ENCODE measurements at places on chromosomes 13 and 19.
A peak's percentile ranks its signal among the peaks of the same experiment; 100 is the strongest.

DNA sequence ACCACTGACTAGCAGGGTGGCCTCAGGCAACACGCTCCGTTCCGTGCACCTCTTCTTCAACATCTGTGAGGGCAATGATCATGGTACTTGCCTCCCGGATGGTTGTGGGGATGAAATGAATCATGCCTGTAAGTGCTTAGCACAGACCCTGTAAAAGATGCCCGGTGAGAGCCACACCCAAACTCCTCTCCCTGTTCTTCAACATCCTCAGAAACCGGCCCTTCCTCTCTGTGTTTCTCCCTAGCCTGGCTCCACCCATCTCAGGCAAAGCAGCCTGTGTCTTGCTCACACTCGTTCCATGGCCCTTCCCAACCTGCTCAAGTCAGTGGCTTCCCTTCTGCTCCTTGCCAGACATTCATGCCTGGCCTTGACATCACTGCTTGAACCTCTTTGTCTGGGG is 5.8 kb upstream of the DMKN start:
- no peak for DNase-seq

GRCh38 chr13:75481176-75482069 is 546 bp downstream of the TBC1D4 start:
- DNase-seq = peak; percentile 71

DNA sequence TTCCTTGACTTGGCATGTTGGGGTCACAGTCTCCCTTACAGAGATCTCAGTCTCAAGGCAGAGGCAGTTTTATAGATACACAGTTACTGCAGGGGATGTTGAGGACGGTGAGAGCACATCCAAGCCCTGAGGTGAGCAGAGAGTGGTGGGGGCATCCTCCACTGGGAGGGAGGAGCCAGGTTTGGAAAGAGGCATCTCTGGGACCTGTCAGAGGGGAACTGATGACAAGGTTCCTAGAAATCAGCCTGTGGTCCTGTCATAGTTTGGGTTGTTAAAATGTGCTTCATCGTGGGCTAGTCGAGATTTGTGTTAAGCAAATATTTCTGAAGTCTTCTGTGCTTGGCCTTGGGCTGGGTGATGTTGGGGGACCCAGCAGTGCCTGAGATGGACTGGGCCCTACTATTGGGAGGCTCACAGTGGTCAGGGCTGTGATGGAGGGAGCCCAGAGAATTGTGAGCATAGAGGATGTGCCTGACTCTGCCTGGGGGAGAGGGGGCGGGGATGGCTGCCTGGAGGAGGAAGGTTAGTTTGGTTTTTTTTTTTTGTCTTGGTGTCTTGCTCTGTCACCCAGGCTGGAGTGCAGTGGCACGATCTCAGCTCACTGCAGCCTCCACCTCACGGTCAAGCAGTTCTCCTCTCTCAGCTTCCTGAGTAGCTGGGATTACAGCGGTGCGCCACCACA is 3.9 kb downstream of the SUPT5H start:
- no peak for DNase-seq

- DNase-seq = no peak
Measured at GRCh38 chr19:46720503-46721239, 3.8 kb upstream of the PRKD2 start.

- no peak for DNase-seq
Measured at GRCh38 chr19:58277197-58277596, 1.6 kb upstream of the ZNF8 start.

- DNase-seq = no peak
Measured at GRCh38 chr19:7153022-7153421, 83.5 kb downstream of the ZNF557 start.

- DNase-seq = no peak
Measured at GRCh38 chr13:45218689-45219088, 17.8 kb upstream of the KCTD4 start.

- no peak for DNase-seq
Measured at GRCh38 chr13:40940841-40941240, 78.3 kb downstream of the ELF1 start.

DNA sequence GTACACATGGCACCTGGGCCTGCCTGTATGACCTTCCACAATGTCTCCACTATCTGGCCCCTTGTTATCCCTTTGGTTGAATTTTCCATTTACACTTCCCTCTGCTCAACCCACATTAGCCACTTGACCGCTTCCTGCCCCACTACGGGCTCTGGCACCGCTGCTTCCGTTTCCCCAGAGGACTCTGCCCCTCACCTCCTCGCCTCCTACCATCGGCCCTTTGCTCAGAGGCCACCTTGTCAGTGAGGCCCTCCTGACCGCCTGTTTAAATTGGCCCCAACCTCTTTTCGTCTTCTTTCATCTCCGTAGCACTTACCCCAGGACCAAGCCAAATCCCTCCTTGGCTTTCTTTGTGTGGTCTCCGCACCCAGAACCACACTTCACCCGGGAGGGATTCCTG is 47.4 kb downstream of the SOX1 start:
- DNase-seq = no peak

DNA sequence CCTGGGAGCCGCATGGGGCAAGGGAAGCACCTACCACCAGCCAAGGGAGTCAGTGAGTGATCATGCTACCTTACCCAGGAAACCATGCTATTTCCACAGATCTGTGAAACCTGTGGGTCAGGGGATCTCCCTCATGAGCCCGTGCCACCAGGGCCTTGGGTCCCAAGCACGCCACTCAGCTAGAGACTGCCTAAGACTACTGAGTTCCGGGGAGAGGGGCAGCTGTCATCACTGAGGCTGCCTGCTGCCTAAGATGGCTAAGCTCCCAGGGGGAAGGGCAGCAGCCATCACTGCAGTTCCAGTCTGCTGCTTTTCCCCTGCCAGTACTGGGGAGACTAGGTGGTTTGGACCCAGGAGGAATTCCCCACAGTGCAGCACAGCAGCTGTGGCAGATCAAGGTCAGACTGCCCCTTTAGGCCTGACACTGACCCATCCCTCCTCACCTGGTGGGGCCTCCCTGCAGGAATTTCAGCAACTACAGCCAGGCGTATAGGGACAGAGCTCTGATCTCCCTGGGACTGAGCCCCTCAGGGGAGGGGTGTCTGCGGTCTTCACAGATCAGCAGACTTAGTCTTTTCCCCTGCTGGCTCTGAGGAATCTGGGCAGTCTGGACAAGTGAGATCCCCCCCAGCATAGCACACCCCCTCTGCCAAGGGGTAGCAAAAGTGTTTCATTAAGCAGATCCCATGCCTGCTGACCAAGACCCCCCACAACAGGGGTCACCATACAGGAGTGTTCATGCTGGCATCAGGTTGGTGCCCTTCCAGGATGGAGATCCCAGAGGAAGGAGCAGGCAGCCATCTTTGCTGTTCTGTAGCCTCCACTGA is 26.9 kb downstream of the VSTM2B start:
- no peak for DNase-seq

DNA sequence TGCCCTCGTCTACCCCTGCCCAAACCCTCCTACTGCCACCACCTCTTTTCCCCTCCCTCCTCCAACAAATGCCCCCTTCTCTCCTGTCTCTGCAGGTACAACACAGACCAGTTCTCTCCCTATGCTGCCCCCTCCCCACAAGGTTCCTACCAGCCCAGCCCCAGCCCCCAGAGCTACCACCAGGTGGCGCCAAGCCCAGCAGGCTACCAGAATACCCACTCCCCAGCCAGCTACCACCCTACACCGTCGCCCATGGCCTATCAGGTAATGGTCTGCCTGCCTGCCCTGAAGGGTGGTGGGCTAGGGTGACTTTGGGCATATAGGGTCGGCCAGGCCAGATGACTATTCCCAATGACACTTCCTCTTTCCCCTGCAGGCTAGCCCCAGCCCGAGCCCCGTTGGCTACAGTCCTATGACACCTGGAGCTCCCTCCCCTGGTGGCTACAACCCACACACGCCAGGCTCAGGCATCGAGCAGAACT is 6.5 kb upstream of the TIMM50 start:
- DNase-seq = peak; percentile 47

GRCh38 chr19:14354445-14354844 is 26.8 kb upstream of the ADGRE5 start:
- DNase-seq = no peak

- no peak for DNase-seq
Measured at GRCh38 chr19:29583196-29583999, 22.7 kb upstream of the POP4 start.

- DNase-seq = no peak
Measured at GRCh38 chr13:49098771-49099512, 121.2 kb upstream of the MLNR start.

- no peak for DNase-seq
Measured at GRCh38 chr19:29056535-29056934, 156.4 kb downstream of the UQCRFS1 start.

DNA sequence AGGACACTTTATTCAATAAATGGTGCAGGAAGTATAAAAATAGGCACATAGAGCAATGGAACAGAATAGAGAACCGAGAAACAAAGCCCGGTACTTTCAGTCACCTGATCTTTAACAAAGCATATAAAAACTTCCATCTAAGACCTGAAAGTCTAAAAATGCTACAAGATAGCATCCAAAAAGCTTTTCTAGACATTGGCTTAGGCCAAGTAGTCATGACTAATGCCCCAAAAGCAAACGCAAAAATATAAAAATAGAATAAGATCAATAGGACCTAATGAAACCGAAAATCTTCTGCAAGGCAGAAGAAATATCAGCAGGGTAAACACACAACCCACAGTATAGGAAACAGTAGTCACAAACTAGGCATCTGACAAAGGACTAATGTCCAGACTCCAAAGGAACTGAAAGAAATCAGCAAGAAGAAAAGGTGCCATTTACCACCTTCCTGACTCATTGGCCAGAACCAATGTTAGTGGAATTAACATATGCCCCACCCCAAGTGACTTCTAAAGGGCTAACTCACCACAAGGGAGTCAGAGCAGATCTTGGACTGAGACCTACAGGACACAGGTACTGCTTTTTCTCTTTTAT is 40.8 kb upstream of the CEACAM21 start:
- no peak for DNase-seq

DNA sequence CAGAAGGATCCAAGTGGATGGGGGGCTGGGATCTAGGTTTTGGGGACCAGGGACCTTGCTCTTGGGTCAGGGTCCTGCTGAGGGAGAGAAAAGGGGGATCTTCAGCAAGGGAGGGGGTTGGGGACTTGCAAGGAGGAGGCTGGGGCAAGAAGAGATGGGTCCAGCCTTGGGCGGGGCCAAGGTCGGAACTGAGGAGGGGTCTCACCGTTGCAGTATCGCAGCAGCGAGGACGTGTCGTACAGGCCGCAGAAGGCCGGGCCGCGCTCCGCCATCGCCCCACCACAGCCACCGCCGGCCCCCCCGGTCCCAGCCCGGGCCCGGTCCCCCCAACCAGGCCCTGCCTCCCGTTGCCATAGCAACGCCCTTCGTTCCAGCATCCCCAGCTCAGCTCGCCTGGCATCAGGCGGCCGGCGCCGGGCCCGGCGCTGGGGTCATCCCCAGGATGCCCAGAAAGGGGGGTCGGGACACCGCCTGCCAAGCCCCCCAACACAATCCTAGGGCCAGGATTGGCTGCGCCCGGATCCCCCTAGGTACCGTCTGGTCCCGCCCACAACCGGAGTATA is 6.0 kb upstream of the EML2 start:
- no peak for DNase-seq

DNA sequence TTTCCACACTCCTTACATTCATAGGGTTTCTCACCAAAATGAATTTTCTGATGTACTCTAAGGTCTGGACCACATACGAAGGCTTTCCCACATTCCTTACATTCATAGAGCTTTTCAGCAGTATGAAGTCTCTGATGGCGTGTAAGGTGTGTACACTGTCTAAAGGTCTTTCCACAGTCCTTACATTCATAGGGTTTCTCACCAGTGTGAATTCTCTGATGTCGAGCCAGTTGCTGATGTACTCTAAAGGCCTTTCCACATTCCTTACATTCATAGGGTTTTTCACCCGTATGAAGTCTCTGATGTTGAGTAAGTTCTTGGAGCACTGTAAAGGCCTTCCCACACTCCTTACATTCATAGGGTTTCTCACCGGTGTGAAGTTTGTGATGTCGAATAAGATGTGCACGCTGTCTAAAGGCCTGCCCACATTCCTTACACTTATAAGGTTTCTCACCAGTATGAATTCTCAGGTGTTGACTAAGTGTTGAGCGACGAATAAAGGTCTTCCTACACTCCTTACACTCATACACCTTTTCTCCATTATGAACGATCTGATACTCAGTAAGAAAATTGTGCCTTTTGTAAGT is 38.1 kb downstream of the ZFP14 start:
- no peak for DNase-seq

GRCh38 chr19:3464587-3465235 is 15.6 kb downstream of the SMIM24 start:
- DNase-seq = no peak

DNA sequence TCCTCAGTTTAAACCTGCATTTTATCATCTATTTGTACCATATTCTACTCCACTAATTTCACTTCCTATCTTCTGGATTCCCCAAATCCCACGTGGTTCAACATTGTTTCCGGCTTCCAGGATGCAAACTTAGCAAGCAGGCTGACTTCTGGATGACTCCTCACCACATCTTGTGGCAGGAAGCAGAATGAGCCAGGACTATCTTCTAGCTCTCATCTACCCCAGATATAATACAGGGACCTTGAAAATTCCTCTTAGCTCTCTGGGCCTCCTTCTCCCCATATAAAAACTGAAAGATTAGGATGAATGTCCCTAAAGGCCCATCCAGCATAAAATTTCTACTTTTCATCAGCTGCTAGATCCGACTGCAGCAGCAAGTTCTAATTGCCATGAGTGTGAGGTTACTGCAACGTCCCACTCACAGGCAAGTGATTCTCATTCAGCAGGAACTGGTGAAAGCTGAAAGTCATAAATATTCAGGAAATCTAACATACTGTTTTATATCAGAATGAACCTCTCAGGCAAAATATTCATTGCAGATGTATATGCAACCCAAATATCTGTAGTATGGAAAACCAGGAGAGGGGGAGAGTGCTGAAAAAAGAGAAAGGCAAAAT is 93.4 kb downstream of the KCTD12 start:
- peak; percentile 89 for DNase-seq

DNA sequence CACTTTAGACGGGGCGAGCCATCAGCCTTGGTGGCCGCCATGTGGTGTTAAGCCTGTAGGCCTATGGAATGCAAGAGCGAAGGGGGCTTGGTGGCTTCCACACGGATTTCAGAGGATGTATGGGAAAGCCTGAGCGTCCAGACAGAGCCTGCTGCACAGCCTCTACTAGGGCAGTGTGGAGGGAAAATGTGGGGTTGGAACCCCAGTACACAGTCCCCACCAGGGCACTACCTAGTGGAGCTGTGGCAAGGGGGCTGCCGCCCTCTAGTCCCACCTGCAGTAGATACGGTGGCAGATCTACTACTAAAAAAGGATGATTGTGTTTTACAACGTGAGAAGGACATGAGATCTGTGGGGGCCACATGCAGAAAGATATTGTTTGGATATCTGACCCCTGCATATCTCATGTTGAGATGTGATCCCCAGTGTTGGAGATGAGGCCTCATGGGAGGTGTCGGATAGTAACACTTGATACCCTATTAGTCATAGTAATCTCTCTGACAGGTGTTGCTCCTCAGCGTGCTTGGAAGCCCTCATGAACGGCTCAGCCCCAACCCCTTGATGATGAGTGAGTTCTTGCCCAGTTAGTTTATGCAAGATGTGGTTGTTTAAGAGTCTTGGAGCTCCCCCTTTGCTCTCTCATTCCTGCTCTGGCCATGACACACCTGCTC is 45.6 kb downstream of the LHFPL6 start:
- no peak for DNase-seq

GRCh38 chr13:37777676-37778075 is 91.9 kb downstream of the TRPC4 start:
- DNase-seq = no peak

Data from right hindlimb (tissue), 1 donor.